Bronchial smooth muscle cell (primary cell): ENCODE measurements at places on chromosomes 6 and 20. TPM values are rescaled to one million over a fixed set of nuclear protein-coding genes. Genes with fewer than 3 reads are reported as not detected.

The GABRR1 gene
- total RNA-seq: not detected in 2 replicates

The EMILIN3 gene
- under 0.01 TPM in 1 of 2 replicates, not detected in the other for total RNA-seq

The SEL1L2 gene
- total RNA-seq: not detected in 2 replicates

The DSTN gene
- total RNA-seq: 123 and 166 TPM in 2 replicates

The OOEP gene
- total RNA-seq: not detected in 2 replicates

The GPR63 gene
- 0.16 and 0.34 TPM in 2 replicates for total RNA-seq

The SLC12A5 gene
- under 0.01 TPM in 2 replicates for total RNA-seq

The OPN5 gene
- under 0.01 TPM in 2 replicates for total RNA-seq

The SLC18B1 gene
- total RNA-seq: 2.8 and 6.3 TPM in 2 replicates

The PTK6 gene
- total RNA-seq: 0.09 and 0.16 TPM in 2 replicates

The ARMH2 gene
- total RNA-seq: not detected in 2 replicates

The ZFP57 gene
- 2.8 TPM in 1 of 2 replicates, not detected in the other for total RNA-seq

The SLC22A1 gene
- 0.60 and 1.1 TPM in 2 replicates for total RNA-seq

The LIN28B gene
- not detected in 2 replicates for total RNA-seq

The TP53TG5 gene
- 0.09 TPM in 1 of 2 replicates, not detected in the other for total RNA-seq

The ANKRD6 gene
- total RNA-seq: 0.47 and 0.60 TPM in 2 replicates

The OXT gene
- total RNA-seq: not detected in 2 replicates

The CPNE1 gene
- 169 and 177 TPM in 2 replicates for total RNA-seq

The GRM1 gene
- under 0.01 and 0.17 TPM in 2 replicates for total RNA-seq

The POU5F1 gene
- total RNA-seq: not detected in 2 replicates

The GLP1R gene
- not detected in 2 replicates for total RNA-seq

The TCP11 gene
- total RNA-seq: 0.16 TPM in 1 of 2 replicates, not detected in the other
